ENCODE measurements at places on chromosomes 4 and X. TPM values are rescaled to one million over a fixed set of nuclear protein-coding genes. Genes with fewer than 3 reads are reported as not detected.

The TMEM35A gene
- 3.9 TPM for total RNA-seq

DNA sequence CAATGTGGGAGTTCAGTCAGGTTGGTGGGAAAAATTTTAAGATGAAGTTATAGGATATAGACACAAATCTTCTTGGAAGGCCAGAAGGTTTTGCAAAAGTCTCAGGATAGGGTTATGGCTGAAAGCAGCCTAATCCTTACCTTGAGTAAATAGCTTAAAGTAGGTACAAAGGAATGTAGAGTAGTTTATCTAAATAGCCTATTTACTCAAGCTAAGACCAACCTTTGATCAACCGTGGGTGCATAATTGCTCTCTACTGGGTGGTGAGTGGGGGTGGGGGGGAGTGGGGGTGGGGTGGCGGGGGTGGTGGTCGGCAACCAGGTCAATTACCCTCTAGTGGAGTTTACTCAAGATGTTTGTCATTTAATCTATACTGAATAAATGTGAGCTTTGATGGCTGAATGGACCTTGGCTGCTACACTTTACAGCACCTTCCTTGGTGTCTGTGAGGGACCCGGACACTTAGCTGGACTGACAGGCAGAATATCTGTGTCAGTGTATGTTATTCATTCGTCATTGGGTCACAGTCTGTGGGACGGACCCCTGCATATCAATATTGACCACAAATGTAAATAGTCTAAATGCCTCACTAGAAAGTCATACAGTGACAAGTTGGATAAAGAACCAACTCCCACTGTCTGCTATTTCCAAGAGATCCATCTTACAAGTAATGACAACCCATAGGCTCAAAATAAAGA, 545.7 kb upstream of the PABPC4L start:
- no peak for DNase-seq

DNA sequence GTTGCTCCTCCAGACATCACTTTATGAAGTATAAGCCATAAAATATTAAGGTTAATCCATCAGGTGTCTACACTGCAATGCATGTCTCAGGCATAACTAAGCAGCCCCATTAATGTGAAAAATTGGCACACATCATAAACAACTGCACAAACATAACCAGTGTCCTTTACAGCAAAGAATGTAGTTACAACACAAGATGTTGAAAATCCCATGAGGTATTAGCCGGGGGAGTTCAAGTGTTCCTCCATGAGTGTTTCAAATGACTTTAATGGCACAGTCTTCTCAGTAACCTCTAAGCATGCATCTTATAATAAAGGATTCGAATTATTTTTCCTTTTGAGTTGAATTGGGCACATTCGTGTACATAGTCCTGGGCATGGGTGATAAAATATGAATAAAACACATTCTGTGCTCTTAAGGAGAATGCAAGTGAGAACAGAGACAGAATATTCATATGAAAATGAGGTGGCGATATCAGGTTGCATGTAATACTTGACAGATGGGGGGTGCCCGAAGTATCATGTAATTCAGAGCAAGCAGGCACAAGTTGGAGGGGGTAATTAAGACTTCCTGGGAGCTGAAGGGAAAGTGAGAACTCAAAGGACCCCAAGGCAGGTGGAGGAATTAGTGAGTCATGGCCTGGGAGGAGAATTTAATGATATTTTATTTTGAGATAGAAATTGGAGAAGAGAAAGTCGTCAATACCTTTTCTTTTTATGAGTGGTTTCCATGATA, 18.2 kb upstream of the VCX2 start:
- no peak for DNase-seq

- no peak for DNase-seq
These were observed 353.8 kb downstream of the NAP1L3 start for GRCh38 chrX:93319609-93320008.

The GPR143 gene
- 0.74 TPM for total RNA-seq

The HEPH gene
- 236 TPM for total RNA-seq

DNA sequence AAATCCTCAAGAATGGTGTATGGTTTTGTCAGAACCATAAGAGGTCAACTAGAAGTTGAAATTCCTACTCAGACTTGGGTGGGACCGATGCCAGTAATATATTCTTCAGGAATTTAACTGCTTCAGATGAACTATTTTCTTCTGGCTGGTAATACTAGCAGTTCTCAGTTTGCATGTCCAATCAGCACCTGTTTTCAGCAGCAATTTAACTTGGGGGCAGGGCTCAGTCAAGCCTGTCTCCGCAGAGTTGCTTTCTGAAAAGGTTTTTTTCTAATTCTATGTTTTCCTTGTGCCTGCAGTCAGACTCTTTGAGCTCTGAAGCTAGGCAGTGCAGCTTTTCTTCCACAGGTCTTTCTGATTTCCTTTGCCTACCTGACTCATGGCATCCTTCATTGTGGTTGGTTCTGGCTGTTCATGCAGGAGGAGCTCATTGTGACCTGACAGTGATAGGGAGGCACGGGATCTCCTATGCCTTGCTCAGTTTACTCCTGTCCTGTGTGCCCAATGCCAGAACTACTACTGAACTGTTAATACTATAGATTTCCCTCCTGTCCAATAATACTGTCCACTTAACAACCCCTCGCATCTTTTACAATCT, 17.3 kb upstream of the FMR1 start:
- no peak for DNase-seq

The F11 gene
- 0.48 TPM for total RNA-seq

DNA sequence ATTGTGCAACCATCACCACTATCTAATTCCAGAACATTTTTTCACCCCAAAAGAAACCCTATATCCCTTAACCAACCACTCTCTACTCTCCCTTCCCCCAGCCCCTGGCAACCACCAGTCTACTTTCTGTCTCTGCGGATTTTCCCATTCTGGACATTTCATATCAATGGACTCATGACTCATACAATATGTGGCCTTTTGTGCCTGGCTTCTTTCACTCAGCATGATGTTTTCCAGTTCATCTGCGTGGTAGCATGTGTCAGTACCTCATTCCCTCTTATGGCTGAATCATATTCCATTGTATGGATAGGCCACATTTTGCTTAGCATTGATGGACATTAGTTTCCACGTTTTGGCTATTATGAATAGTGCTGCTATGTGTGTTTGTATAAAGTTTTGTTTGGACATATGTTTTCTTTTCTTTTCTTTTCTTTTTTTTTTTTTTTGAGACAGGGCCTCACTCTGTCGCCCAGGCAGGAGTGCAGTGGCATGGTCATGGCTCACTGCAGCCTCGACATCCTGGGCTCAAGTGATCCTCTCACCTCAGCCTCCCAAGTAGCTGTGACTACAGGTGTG, 335.4 kb downstream of the BCOR start:
- DNase-seq: no peak

- no peak for DNase-seq
These were observed 292.9 kb downstream of the SPIN4 start for GRCh38 chrX:63058204-63058603.

DNA sequence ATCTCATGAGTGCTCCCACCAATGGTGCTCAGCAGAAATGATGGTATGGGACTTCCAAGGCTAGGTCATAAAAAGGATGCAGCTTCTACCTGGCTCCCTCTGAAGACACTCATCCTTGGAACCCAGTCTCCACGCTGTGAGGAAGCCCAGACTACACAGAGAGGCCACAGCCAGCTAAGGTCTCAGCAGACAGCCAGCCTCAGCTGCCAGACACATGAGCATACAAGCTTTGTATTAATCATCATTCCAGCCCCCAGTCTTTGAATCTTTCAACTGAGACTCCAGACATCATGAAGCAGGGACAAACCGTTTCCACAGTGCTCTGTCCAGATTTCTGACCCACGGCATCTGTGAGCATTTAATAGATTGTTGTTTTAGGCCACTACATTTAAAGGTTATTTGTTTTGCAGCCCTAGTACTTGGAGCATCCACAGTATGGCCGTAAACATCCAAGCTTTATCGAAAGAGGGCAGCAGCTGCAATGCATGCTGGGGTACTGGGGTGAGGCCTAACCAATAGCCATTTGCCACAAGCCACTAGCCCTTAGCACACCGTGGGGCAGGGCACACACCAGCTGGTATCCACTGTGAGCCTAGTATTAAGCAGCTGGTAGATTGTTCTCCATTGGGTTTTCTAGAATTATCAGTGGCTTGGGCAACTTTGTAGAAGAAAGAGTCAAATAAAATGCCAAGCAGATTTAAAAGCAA, 449.1 kb downstream of the BCOR start:
- DNase-seq: no peak

DNA sequence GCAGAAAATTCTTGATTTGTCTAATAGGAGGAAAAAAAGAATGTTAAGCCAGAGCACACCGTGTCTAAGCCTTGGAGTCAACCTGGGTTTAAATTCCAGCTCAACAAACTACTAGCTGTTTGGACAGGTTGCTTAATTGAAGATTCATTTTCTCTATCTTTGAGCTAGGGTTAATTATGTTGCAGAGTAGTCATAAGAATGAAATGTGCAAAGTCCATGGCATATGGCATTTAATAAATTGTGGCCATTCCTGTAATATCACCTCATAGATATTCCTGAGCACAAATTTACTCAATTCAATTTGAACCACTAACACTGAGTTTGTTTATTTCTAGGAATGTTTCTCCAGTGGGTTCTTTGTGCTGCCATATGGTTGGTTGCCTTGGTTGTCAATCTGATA, 4.6 kb downstream of the TMEM144 start:
- no peak for DNase-seq

DNA sequence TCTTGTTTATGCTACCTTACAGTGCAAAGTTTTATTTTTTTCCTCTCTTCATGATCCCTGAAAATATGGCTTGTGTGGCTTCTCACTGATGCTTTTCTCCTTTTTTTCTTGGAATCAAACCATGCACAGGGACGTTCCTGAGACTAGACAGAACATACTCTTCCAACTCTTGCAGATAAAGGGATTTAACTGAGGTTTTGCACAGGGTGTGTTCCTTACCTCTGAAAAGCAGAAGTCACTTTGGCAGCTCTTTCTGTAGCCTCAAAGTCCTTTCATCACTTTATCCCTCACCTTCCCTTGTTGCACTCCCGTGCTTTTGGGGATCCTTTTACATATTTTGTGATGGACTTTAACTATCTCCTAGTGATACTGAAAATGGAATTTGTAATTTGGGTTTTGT, 300.1 kb downstream of the SPRY1 start:
- no peak for DNase-seq

GRCh38 chrX:103747163-103747562, 29.5 kb upstream of the PLP1 start:
- no peak for DNase-seq

DNA sequence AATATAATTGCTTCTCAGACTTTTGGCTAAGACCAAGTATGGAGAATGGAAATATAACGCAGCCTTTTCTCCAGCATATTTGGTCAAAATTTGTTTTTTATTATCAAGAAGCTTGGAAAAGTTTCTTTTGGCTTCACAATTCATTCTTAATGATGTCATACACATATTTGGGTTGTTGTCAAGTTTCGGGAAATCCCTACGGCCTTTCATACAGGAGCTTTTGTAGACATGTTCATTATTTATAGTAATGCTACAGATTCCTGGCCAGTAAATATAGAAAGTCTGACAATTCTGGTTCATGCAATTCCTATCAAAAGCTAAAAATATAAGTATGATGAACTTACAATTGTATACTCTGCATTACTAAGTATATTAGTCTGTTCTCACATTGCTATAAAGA, 112.9 kb downstream of the IRF2 start:
- DNase-seq: peak; percentile 4

Measured in colonic mucosa (tissue), 4 donors.